ENCODE measurements at places on chromosomes 16 and 17.
A peak's percentile ranks its signal among the peaks of the same experiment; 100 is the strongest.

DNA sequence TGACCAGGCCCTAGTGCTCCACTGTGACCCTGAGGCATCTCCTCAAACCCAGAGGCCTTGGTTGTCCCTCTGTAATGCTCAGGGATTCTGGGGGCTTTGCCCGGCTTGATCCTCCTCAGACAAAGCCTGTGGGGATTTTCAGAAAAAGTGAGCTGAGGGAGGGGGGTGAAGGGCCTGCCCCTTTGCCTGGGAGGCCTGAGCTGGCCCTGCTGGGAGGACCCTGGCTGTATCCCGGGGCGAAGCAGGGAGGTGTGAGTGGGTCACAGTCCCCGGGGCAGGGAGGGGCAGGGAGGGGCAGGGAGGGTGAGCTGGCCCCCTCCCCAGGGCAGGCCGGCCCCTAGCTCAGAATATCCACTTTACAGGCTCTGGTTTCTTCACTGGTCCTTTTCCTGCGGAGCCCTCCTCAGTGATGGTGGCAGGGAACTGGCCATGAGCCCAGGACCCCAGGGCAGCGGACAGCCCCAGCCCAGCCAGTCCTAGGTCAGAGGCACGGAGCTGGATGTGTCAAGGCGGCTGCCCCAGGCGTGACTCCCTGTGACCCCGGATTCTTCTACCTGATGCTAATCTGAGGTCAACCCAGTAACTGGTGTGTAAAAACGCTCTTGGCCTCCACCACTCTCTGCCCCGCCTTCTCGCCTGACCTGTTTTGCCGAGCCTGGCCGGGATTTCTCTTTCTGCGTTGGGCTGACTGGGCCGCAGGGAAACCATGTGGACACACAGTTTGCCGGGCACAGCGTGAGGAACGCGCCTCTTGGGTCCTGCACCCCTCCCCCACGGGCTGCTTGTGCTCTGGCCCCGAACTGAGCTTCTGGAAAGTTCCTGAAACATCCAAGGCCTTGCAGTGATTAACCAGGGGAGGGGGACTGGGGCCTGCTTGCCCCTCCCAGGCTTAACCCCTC is 5.8 kb upstream of the FASN start:
- DNase-seq, result no peak

- DNase-seq, result peak; percentile 16
Measured at GRCh38 chr17:45332989-45333701, 16.3 kb upstream of the MAP3K14 start.

DNA sequence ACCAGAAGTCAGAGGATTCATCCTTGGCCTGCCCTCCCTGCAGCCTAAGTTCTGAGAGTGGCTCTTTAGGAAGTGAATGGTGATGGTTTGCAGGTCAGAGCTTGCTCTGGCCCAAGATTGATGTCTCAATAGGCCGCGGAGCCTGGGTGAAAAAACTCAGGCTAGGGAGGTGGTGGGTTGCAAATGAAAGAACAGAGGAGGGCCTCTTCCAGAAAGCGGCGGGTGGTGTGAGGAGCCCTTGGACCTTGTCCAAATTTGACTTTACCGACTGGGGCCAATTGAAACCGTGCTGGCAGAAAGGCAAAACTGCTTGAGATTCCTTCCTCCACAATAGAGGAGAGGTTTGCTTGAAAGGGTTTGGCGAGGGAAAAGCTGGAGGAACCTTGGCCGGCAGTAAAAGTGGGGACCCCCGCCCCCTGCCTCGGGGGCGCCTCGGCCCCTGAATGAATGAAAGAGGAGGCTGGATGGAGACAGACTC is 331.3 kb downstream of the SEC14L1 start:
- DNase-seq, result no peak

DNA sequence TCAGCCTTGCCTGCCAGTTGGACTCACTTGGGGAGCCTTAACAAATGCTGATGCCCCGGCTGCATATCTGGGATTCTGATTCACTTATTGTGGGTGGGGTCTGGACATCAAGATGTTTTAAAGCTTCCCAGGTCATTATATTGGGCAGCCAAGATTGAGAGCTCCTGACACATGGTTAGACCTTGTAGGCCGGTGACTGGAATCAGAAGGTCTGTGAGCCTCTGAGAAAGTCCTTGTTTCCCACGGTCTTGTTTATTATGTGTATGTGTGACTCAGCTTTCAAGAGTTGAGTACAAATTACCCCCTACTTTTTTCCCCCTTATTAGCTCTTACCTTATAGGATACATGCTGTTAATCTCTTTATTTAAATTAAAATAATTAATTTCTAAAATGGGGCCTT is 103.5 kb downstream of the ABCC1 start:
- DNase-seq, result no peak

- DNase-seq, result no peak
Measured at GRCh38 chr16:54362591-54363206, 76.1 kb upstream of the IRX3 start.

- DNase-seq, result no peak
Measured at GRCh38 chr17:872855-873254, 90.7 kb downstream of the MRM3 start.

- DNase-seq, result no peak
Measured at GRCh38 chr16:86732621-86733295, 154.4 kb downstream of the FOXL1 start.

- DNase-seq, result no peak
Measured at GRCh38 chr16:1094124-1094479, 1.9 kb downstream of the C1QTNF8 start.

- no peak for DNase-seq
Measured at GRCh38 chr17:63623786-63624530, 1.7 kb downstream of the MAP3K3 start.

- no peak for DNase-seq
Measured at GRCh38 chr16:3190949-3191353, 2.9 kb downstream of the OR1F1 start.

DNA sequence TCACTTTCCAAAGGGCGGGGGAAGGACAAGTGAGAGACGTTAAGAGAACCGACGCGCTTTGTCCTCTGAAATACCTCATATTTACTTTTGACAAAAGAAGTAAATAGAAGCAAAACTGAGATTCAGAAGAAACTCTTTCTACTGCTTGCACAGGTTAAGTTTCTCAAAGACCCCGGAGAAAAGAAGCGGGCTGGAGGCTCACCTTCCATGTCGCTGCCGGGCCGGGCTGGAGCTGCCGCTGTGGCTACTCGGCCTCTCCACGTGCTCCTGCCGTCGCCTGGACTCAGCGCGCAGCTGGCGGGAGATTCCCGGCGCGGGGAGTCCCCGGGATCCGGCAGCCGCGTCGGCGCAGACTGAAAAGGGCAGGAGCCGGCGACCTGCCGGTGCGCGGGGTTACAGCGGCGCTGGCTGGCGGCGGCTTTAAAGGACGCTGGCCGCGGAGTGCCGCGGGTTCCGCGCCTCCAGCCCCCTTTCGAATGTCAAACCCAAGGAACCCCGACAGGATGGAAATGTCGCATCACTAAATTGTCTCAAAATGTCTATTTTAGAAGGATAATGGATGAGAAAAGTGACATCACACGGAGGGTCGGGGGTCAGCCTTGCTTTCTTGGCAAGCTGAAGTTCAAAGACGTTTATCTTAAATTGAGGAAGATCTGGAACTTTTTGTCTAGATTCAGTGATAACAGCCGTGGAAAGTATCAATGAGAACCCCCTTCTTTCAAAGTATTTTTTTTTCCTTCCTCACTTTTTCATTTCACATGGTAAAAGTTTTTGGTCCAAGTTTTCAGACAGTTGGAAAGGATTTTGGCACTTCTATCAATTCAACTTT is at the start of gene IKZF3:
Gene IKZF3, minus strand, starts transcription at position 395 of the 829 bp plus-strand sequence. Its CDS starts 186 bp downstream, at position 209.
- DNase-seq, result peak; percentile 92

DNA sequence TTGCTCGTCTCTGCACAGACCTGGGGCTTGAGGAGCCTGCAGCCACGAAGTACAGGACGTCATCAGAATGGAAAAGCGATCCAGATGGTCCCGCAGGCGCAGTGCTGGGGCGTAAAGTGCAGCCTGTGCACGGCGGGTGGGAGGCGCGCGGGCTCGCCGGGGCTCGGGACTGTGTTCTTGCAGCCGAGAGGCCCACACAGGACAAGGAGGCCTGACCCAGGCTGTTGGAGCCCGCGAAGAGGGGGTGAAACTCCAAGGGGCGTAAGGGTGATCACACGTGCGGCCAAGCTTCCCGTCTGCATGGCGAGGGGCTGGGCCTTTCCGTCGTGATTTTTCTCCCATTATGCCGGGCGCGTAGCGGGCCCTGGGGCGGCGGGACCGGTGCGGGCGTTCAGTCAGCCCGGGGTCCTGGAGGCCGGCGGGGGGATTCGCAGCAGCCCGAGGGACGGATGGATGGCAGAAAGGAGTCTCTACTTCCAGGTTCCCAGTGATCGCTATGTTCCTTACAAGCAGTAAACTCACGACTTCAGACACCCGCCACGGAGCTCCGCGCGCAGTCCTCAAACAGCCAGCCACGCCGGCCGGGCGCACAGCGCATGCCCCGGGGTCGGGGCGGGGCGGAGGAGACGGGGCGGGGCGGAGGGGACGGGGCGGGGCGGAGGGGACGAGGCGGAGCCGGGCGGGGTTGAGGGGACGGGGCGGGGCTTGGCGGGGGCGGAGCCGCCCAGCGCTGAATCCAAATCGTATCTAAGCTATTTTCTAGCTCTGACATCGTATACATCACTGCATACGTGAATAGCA is 141.0 kb upstream of the KCNJ18 start:
- DNase-seq, result peak; percentile 87

GRCh38 chr17:60439501-60439900 is 17.2 kb downstream of the CHCT1 start:
- no peak for DNase-seq

- DNase-seq, result no peak
Measured at GRCh38 chr16:76574651-76575050, 297.4 kb downstream of the CNTNAP4 start.

- DNase-seq, result no peak
Measured at GRCh38 chr17:8031950-8032349, 6.9 kb upstream of the ALOX15B start.

DNA sequence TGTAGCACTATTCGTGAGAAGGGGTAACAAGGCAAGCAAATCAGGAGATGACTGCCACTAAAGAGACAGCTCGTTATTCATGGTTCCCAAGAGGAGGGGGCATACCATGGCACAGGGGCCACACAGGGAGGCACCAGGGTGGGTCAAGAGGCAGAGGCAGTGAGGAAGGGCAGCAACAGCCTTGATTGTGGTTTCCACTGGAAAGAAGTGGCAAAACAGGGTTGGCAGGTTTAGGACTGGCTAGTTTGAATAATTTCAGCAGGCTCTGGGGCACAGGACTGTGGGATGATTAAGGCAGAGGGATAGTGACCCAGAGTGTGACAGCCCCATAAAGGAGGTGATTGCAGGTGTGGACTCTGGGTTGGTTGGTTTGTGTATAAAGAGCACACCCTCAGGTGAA is 188.9 kb downstream of the CBLN1 start:
- no peak for DNase-seq

- peak; percentile 83 for DNase-seq
Measured at GRCh38 chr17:17663160-17664063, 17.8 kb upstream of the RAI1 start.

DNA sequence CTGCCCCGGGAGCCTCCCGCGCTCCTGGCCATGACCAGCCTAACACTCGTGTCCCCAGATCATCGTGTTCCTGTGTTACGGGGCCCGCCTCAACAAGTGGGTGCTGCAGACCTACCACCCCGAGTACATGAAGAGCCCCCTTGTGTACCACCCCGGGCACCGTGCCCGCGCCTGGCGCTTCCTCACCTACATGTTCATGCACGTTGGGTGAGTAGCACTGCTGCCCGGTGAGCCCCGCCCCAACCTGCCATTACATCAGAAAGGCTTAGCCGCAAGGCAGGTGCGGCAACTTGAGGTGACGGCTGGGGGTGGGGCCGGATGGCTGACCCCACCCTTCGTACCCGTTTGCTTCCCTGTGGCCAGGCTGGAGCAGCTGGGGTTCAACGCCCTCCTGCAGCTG is 1.4 kb downstream of the RHBDL1 start:
- no peak for DNase-seq

DNA sequence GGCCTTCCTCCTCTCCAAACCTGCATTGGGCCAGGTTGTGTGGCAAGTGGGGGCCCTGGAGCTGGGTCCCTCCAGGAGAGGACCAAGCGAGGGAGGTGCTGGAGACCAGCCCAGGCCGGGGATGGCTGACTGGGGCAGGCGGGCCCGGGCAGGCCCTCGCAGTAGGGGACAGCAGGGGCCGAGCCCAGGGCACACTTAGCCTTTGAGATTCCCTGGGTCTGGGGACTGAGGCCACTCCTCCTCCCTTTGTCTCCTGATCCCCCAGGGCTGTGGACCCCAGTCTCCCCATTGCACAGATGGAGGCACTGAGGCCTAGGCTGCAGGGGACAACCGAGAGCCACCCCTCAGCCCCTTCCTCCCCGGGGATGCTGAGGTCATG is 5.2 kb downstream of the FOXJ1 start:
- no peak for DNase-seq

- no peak for DNase-seq
Measured at GRCh38 chr17:76241204-76241538, 878 bp upstream of the RNF157 start.

DNA sequence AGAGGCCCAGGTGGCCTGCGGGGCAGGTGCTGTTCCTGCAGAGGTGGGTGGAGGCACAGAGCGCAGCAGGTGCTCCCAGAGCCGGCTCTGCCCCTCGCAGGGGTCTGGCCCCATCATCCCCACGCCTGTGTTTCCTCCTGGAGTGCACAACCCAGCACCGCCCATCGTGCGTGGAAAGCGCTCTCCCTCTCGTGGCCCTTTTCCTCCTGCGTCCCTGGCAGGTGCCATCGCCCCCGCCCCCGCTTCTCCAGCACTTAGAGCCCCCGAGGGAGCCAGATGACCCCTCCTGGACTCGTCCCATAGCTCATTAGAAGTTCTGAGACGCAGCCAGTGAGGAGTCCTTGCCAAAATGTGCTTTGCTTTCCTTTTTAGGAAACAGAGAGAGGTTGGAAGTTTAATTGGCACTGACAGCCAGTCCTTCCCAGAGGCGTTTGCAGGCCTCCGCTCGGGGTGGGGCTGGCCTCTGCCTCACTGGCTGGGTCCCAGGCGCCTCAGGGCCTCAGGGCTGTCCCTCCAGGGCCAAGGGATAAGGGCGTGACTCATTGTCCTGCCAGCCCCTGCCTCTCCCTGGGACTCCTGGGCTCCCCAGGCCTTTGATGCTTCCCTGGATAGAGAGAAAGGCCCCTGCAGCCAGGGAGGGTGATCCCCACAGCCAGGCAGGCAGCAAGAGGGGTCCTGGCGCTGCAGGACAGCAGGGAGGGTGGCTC is 32.2 kb upstream of the CHMP6 start:
- DNase-seq, result no peak

- DNase-seq, result no peak
Measured at GRCh38 chr16:8155275-8155674, 435.0 kb downstream of the TMEM114 start.

Data from activated T-cell treated with anti-CD3 and anti-CD28 coated beads, Interleukin-2, amount 50 U/mL, for 48 hours (primary cell).